ENCODE measurements at places on chromosomes 6 and 20. TPM values are rescaled to one million over a fixed set of nuclear protein-coding genes. Genes with fewer than 3 reads are reported as not detected.
A peak's percentile ranks its signal among the peaks of the same experiment; 100 is the strongest.

GRCh38 chr20:15836634-15837033, 736.6 kb downstream of the KIF16B start:
- DNase-seq, result no peak
- H3K27me3 ChIP-seq, result no peaks in the 10 kb centered on the region
- no peak overlapping the region for H3K4me3 ChIP-seq
- no peak overlapping the region for H3K27ac ChIP-seq
- no peaks in the 10 kb centered on the region for H3K4me1 ChIP-seq

ASIP gene
- total RNA-seq, result not detected

GRCh38 chr20:49584418-49585382, 16.8 kb upstream of the PTGIS start:
- no peaks in the 10 kb centered on the region for H3K27me3 ChIP-seq
- H3K4me1 ChIP-seq, result peaks cover 38% of the 10 kb centered on the region
- no peak for DNase-seq
- H3K27ac ChIP-seq, result peak overlapping the region; percentile 98
- no peak overlapping the region for H3K4me3 ChIP-seq

DNA sequence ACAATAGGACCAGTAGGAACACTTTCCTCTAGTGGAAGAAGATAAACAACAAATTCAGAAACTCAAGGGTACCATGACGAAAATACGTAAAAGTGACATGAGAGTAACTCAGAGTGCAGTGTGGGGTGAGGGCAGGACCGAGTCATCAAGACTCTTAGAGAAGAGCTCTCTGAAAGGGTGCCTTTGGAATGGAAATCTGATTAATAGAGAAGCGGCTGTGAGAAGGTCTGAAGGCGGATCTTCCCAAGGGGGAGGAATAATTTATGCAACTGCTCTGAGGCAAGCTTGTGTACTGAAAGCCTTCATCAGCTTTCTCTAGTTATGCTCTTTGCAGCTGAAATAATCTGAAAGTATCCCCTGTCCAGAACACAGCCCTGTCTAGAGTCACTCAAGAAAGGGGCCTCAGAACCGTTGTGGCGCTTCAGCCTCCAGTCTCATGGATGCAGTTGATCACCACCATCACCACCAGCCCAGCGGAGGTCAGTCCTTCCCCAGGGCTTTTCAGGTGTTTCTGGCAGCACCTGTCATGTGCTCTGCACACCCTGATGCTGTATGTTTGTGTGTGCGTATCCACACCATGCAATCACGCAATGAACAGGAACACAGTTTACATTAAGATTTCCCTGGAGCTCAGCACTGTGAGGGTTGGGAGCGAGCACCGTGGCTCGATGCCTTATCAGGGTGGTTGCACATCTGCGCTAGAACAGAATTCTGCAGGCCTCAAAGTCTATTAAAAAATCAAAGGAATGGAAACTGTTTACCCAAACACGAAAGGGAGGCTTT, 396.5 kb downstream of the SMOC2 start:
- no peak for DNase-seq
- no peak overlapping the region for H3K4me3 ChIP-seq
- H3K27me3 ChIP-seq, result no peaks in the 10 kb centered on the region
- H3K36me3 ChIP-seq, result no peaks in the 10 kb centered on the region
- H3K27ac ChIP-seq, result no peak overlapping the region
- no peaks in the 10 kb centered on the region for H3K4me1 ChIP-seq

- no peak for DNase-seq
- no peak overlapping the region for H3K27ac ChIP-seq
- H3K4me1 ChIP-seq, result no peaks in the 10 kb centered on the region
- no peaks in the 10 kb centered on the region for H3K27me3 ChIP-seq
These were observed 52.1 kb upstream of the PLCB1 start for GRCh38 chr20:8079976-8080375.

Data from uterus (tissue), 4 donors.